CD4-positive, alpha-beta T cell treated with Interleukin-4 for 1 hour (primary cell): ENCODE measurements at places on chromosomes 6 and 20.

DNA sequence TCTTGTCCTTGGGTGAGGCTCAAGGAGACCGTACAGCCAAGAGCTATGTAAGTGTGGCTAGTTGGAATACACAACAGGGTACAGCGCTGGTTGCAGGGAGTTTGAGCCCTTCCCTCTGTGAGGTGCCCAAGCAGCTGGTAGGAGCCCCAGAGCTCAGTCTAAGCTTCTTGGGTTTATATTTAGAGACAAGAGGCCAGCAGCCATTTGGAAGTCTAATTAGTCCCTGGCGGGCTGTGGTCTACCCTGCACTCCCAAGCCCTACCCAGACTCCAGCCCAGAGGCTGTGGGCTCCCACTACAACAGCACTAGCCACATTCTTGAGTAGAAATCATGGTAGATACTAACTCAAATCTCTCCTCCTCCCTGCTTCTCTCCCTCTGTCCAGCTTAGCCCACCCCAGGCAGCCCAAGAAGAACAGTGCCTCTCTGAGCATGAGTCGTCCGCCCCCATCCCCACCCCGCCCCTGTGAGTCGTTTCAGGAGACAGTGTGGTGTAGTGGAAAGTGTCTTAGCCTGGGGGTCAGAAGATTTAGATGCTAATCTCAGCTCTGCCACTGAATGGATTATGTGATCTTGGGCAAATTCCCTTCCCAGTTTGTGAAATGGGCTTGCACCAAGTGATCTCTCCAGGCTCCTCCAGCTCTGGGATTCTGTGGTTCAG is 37.8 kb downstream of the EIF2S2 start:
- DNase-seq, result no peak

DNA sequence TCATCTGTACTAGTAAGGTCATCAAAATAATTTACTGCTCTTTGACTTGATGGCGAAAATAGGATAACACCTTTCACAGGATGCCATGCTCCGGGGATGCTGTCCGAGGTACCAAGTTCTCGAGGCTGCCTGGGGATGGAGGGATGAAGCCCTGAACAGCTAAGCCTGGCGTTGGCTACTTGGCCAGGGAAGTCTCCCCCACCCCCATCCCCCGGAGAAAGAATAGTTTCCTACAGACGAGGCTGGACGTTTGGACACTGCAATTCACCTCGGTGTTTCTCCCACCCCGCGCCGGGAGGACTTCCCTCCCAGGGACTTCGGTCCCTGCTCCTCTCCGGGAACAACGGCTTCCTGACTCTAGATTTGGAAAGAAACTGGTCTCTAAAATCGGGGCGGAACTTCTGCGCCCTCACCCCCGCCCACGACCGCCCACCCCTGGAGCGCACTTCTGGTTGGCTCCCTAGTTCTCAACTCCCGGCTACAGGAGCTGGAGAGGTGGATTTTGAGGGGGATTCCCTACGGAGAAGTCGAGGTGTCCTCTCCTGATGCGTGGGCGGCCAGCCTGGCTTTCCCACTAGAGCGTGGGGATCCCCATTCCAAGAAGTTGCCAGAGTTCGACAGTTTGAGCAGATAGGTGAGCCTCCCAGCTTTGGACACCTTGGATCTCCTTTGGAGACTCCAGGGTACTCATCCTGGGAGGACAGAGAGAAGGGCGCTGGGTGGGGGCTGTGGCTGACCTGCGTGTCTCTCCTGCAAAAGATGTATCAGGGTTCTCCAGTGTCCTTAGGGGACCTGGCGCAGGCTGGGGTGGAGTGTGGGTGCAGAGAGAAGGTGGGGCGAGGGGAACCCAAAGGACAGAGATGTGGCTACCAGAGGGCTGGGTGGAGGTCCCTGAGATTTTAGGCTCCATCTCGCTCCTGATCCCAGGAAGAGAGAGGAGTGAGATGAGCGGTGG is 1.1 kb downstream of the PCSK2 start:
- DNase-seq, result no peak

- no peak for DNase-seq
Measured at GRCh38 chr6:107488174-107488874, 1.6 kb upstream of the SOBP start.

DNA sequence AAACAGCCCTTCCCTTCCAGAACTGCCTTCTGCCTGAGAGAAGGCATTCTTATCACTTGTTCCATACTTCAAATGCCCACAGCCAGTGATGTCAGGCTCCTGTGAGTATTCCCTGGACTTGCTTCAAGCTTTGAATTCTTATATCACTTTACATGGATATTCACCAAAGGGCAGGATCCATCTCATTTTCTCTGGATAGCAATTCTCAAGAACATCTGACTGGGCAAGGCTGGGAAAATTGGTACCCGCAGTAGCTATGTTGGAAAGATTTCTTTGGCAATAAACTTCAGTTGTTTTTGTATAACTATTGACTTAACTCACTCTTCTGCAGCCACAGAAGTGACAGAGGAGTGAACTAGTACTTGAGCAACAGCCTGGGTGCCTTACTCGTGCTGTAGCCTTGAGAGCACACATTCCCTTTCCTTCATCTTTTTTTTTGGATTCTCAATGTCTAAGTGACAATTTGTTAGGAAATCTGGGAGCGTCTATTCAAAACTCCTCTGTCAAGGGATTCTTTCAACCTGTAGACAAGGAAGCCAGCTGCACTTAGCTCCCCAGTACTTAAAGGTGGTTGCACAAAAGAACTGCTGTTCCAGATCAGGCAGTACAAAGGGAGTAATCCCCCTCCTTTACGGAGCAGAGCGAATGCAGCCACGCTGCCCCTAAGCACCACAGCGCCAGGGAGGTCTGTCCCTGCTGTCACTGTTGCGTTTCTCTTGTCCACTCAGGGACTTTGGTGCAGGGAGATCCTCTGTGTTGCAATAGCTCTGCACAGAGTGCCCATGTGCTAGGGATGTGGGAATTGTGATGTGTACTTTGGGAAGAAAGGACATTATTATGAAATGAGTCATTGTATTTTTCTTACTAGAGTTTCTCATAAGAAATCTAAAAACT is 69.6 kb downstream of the JAG1 start:
- no peak for DNase-seq

- no peak for DNase-seq
Measured at GRCh38 chr6:64014595-64014994, 379.0 kb downstream of the PHF3 start.

DNA sequence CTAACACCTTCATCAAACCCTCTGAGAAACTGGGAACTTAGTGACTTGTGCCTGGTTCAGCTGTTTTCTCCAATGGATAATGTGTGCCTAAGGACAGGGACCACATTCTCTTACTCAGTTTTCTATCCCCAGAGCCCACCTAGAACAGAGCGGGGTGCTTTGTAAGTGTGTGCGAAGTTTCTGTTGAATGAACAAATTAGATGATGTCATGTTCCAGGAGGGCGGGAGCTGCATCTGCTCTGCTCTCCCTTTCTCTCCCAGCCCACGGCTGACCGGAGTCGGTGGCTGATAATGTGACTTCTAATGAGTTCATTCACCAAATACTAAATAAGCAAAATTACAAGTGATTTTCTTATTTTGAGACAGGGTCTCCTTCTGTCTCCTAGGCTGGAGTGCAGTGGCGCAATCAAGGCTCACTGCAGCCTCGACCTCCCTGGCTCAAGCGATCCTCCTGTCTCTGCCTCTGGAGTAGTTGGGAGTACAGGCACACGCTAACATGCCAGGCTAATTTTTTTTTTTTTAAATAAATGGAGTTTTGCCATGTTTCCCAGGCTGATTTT is 60.7 kb upstream of the FNDC1 start:
- DNase-seq, result no peak

DNA sequence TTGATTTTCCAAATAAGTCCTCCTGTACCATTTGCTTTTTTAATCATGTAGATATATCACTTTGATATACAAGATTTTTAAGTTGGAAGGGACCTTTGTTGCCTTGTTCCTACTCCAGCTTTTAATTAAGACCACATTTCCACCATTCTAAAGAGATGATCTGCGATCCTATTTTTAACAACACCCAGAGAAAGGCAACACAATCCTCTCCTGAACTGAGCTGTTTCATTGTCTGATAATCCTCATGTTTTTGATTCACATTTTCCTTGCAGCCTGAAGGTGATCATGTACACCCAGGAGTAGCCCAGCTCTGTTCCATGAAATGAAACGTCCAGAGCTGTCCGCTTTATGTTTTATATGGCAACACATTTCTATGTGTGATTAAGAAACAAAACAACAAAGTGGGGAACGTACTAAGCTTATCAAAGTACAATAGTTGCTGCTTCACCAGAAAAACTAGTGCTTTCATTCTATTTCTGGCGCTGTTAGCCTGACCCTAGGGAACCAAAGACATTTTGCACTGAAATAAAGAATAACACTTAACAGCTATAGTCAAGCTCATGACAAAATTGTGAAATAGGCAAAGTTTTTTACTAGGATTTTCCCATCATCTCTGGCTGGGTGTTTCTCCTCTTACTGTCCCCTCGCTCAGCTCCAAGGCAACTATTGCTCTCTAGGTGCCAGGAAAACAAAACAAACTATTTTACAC is 22.6 kb upstream of the TRAF3IP2 start:
- no peak for DNase-seq

DNA sequence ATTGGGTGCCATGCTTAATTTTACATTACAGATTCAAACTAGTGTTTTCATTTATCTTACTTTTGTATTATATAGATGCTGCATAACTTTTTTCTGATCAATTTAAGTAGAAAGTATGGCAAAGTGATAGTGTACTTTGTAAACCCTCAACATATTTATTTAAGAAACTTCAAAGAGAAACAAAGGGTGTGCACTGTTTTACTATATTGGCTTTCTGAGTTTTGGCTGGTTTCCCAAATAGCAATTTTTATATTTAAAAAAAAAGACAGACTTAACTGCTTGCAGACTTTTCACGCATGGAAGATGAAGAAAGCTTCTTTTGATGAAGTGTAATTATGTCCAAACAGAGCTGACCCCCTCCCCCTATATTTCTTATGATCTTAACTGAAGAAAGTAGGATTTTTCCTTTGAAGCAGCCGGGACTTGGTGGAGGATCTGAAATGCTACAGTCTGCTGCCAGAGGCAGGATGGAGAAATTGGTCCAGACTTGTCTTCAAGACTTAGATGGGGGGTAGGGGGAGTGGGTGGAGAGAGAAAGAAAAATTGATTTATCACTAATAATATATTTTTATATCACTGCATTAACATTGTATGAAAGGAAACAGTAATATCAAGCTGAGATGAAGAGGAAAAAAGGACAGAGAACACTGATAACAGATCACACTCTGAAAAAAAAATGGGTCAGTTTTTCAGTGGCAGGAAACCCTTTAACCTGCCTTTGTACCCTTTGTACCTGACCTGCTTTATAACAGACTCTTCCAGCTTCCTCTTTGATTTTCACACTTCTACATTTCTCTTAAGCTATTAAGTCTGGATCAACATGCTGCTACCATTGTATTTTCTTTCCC is 56.0 kb upstream of the SUPT3H start:
- peak; percentile 43 for DNase-seq

- DNase-seq, result no peak
Measured at GRCh38 chr6:30841644-30842504, 42.4 kb upstream of the DDR1 start.

DNA sequence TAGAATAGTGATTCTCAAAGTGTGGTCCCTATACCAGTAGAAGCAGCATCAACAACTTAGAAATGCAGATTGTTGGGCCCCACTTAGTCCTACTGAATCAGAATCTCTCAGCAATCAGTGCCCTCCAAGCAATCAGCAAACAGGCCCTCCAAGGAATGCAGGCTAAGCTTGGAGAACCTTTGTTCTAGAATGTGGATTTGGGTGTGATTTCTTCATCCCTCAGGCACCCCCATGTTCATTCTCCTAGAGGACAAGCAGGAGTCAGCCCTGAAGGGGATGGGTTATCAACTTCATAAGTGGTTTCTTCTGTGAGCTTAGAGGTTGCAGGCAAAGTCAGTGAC is 40.5 kb upstream of the TAF8 start:
- DNase-seq, result no peak

DNA sequence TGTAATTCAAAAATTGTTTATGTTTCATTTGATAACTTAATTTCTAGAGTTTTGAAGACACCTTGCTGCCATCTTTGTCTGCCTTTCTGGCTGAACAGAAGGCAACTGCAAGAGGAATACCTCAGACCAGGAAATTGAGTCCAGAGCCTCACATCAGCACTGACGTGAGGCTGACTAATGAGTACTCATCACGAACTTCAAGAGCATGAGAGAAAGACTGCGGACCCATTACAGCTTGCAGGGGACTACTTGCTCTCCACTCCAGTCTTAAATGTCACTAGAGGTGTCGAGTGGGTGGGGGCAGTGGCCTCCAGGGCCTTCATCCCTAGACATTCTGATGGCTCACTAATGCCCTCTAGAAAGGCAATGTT is 109.5 kb upstream of the SSTR4 start:
- no peak for DNase-seq

- DNase-seq, result no peak
Measured at GRCh38 chr6:79872303-79872702, 75.0 kb downstream of the ELOVL4 start.

DNA sequence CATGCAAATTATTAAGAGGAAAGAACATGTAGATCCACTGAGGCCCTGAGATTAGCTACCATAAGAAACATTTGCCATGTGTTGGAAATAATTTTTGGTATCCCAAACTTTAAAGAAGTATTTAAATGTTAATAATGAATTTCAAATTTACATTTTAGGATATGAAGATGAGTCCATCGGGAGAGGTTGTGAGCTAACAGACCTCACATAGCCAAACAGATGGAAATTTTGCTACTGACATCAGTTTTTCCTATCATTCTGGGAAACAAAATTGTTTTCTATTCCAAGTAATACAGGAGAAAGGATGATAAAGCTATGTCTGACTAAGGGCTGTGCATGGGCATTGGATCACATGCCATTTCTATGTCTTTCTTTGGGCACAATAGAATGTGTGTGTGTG is 809.6 kb downstream of the TENT5A start:
- DNase-seq, result no peak

DNA sequence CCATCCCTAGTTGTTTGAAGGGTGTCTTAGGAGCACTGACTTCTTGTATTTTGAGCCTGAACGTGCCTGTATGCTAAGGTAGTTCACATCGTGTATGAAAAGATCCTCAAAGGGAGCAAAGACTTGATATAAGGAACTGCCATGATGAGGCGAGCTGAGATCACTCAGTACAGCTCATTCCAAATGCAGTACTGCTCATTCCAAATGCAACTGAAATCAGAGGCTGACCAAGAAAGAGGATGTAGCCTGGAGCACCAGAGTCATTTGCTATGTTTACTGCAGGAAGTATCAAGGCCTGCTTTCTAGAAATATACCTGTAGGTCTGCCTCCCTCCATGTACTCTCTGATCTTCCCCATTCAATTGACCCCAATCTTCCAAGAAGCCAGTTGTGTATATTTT is 832.2 kb downstream of the EYS start:
- DNase-seq, result no peak

DNA sequence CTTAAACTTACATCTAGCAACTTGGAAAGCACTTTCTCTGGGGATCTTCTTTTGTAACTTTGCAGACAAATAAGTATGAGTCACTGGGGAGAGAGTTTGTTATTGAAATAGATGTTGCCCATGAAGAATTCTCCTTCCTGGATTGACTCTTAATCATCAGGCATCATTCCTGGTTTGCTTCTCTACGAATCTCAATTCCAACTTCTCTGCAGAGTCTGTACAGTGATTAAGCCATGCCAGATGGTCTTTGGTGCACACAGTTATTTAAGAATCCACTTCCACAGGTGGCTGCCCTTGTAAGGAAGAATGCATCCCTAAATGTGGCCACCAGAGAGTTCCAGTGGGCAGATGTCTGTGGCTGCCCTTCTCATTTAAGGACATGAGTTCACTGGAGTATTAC is 25.7 kb downstream of the MYCT1 start:
- no peak for DNase-seq
